ENCODE measurements at places on chromosomes 16 and 17.

DNA sequence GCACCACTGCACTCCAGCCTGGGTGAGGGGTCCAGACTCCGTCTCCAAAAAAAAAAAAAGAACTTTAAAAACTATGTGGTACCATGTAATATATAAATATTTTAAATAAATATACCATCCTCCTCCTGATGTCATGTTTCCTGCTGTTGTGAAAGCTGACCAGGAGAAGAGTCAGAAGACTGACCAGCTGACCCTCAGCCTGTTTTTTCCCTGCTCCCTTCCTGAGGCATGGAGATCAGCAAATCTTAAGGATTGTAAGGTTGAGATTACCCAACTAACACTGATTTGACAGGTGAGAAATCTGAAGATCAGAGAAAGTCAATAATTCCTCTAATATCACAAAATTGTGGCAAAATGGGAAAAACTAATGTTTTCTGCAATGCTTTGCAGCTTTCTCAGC, 18.1 kb downstream of the NCOR1 start:
- DNase-seq = no peak
- no peak overlapping the region for H3K4me3 ChIP-seq
- no peaks in the 10 kb centered on the region for H3K36me3 ChIP-seq

GRCh38 chr17:58575511-58575910, 61.1 kb upstream of the MTMR4 start:
- no peak for DNase-seq
- H3K4me1 ChIP-seq = no peaks in the 10 kb centered on the region
- H3K36me3 ChIP-seq = no peaks in the 10 kb centered on the region
- peak overlapping the region; percentile 66 for H3K27ac ChIP-seq
- H3K27me3 ChIP-seq = no peaks in the 10 kb centered on the region
- H3K4me3 ChIP-seq = no peak overlapping the region

GRCh38 chr17:14304222-14304772, 3.4 kb downstream of the HS3ST3B1 start:
- peak overlapping the region; percentile 10 for H3K27ac ChIP-seq
- no peaks in the 10 kb centered on the region for H3K36me3 ChIP-seq
- H3K4me1 ChIP-seq = peaks cover 27% of the 10 kb centered on the region
- no peaks in the 10 kb centered on the region for H3K27me3 ChIP-seq
- DNase-seq = no peak

- H3K36me3 ChIP-seq = no peaks in the 10 kb centered on the region
- no peaks in the 10 kb centered on the region for H3K27me3 ChIP-seq
- H3K4me1 ChIP-seq = peaks cover 55% of the 10 kb centered on the region
- no peak overlapping the region for H3K4me3 ChIP-seq
- DNase-seq = no peak
- peak overlapping the region; percentile 94 for H3K27ac ChIP-seq
Measured at GRCh38 chr17:3888343-3889171, 4.3 kb downstream of the CAMKK1 start.

- H3K4me3 ChIP-seq = no peak overlapping the region
- DNase-seq = no peak
- no peaks in the 10 kb centered on the region for H3K36me3 ChIP-seq
- H3K27ac ChIP-seq = peak overlapping the region; percentile 99
- H3K4me1 ChIP-seq = peaks cover 100% of the 10 kb centered on the region
- H3K27me3 ChIP-seq = no peaks in the 10 kb centered on the region
Measured at GRCh38 chr16:27324851-27325301, 11.1 kb downstream of the IL4R start.

DNA sequence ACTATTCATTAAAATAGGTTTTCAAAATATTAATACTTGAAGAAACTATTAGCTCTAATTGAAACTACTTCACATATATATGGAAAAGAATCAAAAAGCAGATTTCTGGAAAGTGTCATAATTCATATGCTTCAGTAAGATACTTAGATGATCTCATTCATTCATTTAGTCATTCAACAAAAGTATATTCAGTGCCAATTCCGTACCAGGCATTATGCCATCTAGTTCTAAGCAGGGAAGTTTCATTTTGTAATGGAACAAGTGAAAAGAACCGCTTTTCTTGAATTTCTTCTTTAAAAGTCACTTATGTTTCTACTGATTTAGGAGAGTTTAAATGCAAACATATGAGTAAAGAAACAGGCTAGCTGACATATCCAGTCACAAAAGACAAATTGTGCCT, 118.3 kb upstream of the FAM20A start:
- no peaks in the 10 kb centered on the region for H3K27me3 ChIP-seq
- H3K4me1 ChIP-seq = no peaks in the 10 kb centered on the region
- H3K27ac ChIP-seq = no peak overlapping the region
- H3K36me3 ChIP-seq = no peaks in the 10 kb centered on the region
- DNase-seq = no peak

DNA sequence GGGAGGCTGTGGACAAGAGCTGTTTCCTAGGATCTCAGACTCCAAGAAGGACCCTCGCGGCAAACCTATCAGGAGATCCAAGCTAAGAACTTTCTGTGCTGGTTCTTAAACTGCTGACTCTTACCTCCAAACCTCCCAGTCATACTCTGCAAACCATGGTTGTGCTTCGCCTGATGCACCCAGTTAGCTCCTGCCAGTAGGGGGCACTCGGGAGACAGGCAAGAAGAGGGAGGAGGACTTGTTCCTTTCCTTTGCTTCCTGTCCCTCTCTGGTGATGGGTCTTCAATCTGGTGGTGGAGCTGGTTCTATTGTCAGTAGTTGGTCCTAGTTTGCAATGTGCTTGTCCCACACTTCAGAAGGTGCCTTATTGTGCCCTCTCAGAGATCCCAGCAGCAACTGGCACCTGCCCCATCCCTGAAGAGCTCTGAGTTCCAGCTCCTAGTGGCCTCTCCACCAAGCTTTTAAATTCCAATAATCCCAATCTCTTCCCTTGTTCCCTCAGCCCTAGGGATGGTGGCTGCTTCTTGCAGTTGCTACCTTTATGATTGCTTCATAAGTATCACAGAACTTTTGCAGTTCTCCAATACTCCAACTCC, 113.5 kb upstream of the RPL38 start:
- H3K27me3 ChIP-seq = peaks cover 38% of the 10 kb centered on the region
- DNase-seq = no peak
- no peaks in the 10 kb centered on the region for H3K36me3 ChIP-seq
- no peak overlapping the region for H3K27ac ChIP-seq
- no peaks in the 10 kb centered on the region for H3K4me1 ChIP-seq

GRCh38 chr17:34570506-34570905, 8.9 kb upstream of the TMEM132E start:
- no peaks in the 10 kb centered on the region for H3K27me3 ChIP-seq
- no peak overlapping the region for H3K4me3 ChIP-seq
- DNase-seq = no peak
- no peaks in the 10 kb centered on the region for H3K4me1 ChIP-seq
- no peaks in the 10 kb centered on the region for H3K36me3 ChIP-seq
- no peak overlapping the region for H3K27ac ChIP-seq

GRCh38 chr17:57876866-57877237, 27.0 kb upstream of the MRPS23 start:
- no peaks in the 10 kb centered on the region for H3K36me3 ChIP-seq
- peaks cover 24% of the 10 kb centered on the region for H3K4me1 ChIP-seq
- no peaks in the 10 kb centered on the region for H3K27me3 ChIP-seq

GRCh38 chr17:5511401-5512225, 25.2 kb downstream of the MIS12 start:
- no peaks in the 10 kb centered on the region for H3K36me3 ChIP-seq
- no peak overlapping the region for H3K27ac ChIP-seq
- H3K27me3 ChIP-seq = no peaks in the 10 kb centered on the region
- H3K4me1 ChIP-seq = no peaks in the 10 kb centered on the region

GRCh38 chr17:68179926-68180285, 67.9 kb upstream of the AMZ2 start:
- no peak for DNase-seq
- no peak overlapping the region for H3K27ac ChIP-seq
- H3K4me3 ChIP-seq = no peak overlapping the region
- H3K36me3 ChIP-seq = no peaks in the 10 kb centered on the region

GRCh38 chr17:16443511-16444257, 28.3 kb downstream of the TRPV2 start:
- no peaks in the 10 kb centered on the region for H3K27me3 ChIP-seq
- H3K36me3 ChIP-seq = peaks cover 81% of the 10 kb centered on the region

Measured in esophagus squamous epithelium (tissue), 5 donors.